ENCODE measurements at places on chromosomes 2 and 18.

DNA sequence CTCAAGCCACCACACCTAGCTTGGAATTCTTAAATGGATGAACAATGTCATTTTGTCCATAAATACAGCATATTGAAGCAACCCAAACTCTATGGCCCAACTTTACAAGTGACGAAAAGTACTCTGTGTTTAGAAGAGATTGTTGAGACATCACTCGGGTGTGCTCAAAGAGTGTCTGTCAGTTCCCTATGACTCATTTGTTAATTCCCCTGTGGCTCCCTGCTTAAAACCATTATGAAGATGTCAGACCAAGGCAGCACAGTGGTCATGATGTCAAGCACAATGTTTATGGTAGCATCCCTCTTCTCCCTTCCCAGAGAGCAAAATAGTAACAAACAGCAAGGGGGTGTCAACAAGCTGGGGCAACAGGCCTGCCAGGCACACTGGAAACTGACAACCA lies 3.0 kb downstream of the LYG1 start:
- no peak for DNase-seq

GRCh38 chr2:100623033-100623715 lies 60.4 kb downstream of the PDCL3 start:
- DNase-seq = no peak

- DNase-seq = no peak
These were observed 284.0 kb upstream of the HS6ST1 start for GRCh38 chr2:128602699-128603101.

DNA sequence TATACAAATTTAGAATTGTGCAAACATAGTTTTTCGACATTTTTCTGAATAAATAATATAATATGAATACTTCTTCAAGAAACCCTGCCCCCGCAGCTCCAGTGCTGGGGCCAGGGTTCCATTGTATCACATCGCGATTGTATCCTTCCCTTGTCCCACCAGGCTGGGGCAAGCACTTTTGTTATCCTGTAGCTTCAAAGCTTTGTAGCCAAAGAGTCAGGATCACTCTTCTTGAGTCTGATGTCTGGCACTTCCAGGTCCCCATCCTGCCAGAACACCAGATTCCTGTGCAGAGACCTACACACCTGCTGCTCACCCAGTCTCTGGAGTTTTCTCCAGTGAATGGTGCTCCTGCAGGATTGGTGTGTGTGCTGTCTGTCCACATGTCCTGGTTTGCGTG lies 186.9 kb downstream of the ASB1 start:
- DNase-seq = no peak

DNA sequence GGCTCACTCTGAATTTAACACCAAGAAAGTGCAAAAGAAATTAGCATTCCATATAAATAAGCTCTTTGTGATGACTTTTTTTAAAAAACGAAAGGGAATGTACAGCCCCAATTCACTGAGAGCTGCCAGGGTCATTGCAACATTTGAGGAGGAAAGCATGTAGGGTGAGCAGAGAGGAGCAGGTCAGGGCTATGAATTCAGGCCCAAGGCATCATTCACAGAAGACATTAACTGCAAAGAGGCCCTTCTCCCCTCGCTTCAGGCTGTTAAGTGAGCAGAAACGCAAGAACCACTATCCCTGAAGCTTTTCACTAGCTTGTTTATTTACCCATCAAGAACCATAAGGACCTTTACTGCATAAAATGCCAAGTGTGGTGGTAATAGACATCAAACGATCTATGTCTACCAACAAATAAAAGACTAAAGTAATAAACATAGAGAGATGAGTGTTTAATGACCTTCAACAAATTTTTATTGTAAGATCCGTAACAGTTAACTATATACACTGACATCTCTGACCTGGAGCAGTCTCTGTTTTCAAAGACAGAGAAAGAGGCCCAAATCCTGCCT lies 333.1 kb upstream of the HNRNPA3 start:
- no peak for DNase-seq

DNA sequence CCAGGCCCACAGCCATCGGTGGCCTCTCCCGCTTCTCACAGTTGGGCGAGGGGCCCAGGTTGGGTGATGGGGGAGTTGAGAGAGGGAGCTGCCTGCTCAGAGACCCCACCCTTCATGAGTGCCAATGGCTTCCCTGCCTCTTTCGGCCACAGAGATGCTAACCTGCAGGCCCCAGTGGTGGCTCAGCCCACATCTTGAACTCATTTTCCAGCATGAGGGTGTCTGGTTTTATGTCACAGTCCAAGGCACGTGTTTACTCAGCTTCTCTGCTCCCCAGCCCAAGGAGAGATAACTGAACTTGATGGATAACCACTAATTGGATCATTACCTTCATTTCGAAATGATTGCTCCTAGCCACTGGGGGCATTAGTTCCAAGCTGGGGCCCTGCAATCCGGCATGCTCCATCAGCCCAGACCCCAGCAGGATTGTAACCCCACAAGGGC lies 45.9 kb upstream of the SIX2 start:
- no peak for DNase-seq

DNA sequence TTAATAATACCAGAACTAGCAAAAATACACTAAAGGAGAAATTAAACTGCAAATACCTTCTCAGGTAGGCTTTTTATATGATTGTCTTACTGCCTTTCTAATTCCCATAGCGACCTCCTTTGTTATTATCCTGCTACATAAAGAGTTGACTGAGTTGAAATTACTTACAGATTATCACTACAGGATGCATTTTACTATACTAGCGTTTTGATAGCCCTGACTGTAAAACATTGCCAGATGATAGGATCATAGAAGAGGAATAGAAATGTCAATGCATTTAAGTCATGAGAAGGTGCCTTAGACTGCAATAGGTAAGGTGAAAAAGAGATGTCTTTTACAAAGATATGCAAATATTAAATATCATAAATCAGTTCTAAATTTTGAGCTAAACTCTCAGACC lies 639.7 kb downstream of the NRXN1 start:
- no peak for DNase-seq

- DNase-seq = no peak
These were observed 294.5 kb downstream of the CNTNAP5 start for GRCh38 chr2:124319577-124319976.

DNA sequence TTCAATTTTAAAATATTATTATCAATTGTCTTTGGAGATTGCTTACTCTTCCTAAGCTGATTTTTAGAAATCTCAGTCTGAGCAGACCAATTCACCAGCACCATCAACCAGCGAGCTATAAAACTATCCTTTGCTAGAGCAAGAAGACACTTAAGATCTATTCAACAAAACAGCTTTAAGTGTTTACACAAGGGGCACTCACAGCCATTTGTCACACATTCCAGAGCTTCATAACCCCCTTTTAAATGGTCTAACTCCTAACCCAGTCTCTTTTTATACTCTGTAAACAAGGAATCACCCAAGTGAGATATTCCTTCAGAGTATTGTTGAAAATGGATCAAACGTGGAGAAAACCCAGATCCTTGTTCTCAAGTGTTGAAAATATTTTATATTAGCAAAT lies 1294.1 kb upstream of the CHAC2 start:
- no peak for DNase-seq

DNA sequence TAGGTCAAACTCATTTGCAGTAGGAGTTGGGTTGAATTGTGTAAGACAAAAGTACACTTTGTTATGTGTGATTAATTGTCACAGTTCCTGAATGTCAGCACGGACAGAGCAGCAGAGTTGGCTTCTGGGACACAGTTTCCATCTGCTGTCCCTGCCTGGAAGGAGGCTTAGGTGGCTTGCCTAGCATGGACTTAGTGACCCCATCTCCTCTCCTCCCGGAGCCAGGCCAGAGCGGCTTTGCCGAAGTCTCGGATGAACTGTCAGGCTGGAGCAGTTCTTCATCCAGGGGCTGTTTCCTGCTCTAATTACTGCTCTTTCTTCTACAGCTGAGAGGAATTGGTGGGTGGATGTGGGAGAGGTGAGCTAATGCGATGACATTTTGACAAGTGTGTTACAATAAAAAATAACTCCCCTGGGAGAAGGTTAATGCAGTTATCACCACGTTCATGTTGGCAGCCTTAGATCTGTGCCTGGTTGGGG lies 102.0 kb downstream of the SH3RF3 start:
- DNase-seq = no peak

DNA sequence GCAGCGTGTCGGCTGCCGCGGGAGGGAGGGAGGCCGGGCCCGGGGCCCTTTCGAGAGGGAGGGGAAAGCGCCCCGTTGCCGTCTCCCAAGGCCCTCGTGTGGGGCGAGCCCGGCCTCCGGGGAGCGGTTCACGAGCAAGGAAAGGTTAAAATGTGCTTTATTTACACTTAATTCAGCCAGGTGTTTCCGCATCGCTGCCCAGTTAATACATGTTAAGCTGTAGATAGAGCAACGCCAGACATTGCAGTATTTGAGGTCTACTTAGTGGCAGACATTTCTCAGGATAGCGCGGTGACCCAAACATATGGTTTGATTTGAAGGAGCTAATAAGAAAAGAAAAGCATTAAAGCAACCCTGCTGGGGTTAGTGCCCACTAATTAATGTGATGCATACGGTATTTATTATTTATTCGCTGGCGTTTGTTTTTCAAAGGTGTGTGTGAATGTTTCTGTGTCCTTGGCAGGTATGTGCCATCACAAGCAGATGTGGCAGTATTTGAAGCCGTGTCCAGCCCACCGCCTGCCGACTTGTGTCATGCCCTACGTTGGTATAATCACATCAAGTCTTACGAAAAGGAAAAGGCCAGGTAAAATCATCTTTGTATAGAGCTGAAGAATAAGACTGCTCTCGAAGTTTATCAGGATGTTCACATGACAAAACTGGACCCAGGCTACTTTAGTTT lies 571 bp downstream of the EEF1B2 start:
- DNase-seq = no peak

GRCh38 chr2:108297436-108298141 lies 8.9 kb downstream of the SULT1C2 start:
- no peak for DNase-seq

DNA sequence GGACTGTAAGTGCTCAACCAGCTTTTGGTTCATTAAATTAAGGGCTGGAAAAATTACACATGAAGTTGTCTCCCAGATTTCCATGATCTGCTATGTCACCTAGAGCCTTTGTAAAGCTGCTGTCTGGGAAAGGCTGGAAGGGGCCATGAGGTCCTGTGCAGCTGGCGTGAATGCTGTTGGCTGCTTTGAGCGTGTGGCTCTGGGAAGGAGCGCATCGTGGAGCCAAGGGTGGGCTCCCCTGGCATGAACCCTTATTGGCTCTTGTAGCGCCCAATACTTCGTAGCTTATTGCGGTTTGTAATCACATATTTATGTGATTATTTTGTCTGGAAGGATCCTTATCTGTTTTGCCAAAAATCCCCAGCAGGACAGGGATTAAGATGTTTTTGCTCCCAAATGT lies 70.5 kb upstream of the LMAN1 start:
- no peak for DNase-seq

DNA sequence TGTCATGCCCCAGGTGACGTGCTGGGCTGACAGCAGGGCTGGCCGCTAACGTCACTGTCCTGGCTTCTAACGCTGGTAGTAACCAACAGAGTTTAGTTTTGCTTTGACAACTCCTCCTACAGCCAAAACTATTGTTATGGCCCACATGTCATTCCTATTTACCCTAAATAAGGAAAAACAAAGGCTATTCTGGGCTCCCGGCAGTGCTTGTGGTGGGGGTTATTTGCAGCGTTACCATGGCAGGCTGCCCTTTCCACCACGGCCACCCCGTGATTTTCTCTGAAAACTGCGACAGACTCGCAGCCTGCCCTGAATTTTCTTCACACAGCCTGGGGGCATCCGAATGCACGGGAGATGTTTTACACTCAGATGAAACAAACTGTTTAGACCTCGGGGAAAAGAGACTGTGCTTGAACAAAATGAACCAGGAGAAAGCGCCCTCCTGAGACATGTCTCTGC lies 115.2 kb downstream of the FAM210A start:
- DNase-seq = no peak

DNA sequence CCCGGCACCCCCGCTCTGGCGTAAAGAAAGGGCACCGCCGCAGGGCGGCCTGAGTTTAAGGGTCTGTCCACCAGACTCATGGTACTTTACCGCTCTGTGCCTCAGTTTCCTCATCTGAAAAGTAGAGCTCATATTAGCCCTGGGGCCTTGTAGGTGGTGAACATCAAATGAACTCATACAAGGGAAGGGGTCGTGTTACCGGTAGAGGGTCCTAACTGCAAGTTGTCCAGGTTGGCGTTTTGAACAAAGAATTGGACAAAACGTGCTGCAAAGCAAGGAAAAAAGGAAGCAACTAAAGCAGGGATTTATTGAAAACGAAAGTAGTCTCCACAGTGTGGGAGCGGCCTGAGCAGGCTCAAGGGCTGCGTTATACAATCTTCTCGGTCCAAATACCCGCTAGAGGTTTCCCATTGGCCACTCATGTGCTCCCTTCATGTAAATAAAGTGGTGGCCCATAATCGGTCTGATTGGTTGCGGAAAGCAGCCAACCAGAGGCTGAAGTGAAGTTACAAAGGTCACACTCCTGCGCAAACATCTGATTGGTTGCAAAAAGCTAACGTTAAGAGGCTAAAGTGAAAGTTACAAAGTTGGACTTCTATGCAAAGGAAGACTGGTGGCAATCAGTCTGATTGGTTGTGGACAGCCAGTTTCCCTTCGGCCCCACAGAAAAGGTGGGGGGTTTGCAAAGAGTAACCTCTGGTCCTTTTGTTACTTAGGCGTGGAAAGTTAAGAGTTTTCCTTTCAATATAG lies 80.7 kb upstream of the LDLRAD4 start:
- peak; percentile 22 for DNase-seq

DNA sequence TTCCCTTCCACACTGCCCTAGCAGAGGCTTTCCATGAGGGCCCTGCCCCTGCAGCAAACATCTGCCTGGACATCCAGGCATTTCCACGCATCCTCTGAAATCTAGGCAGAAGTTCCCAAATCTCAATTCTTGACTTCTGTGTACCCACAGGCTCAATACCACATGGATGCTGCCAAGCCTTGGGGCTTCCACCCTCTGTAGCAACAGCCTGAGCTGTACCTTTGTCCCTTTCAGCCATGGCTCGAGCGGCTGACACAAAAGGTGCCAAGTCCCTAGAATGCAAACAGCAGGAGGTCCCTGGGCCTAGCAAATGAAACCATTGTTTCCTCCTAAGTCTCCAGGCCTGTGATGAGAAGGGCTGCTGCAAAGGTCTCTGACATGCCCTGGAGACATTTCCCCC lies 744.5 kb upstream of the LINC00305 start:
- no peak for DNase-seq

All from stimulated activated CD8-positive, alpha-beta memory T cell treated with anti-CD3 and anti-CD28 coated beads, Interleukin-4, amount 100 ng/mL, for 1 hour (primary cell).